ENCODE measurements at places on chromosomes 12 and 14. TPM values are rescaled to one million over a fixed set of nuclear protein-coding genes. Genes with fewer than 3 reads are reported as not detected.

- DNase-seq, result peak; percentile 69
These were observed 10.9 kb downstream of the DCP1B start for GRCh38 chr12:1993341-1993740.

DNA sequence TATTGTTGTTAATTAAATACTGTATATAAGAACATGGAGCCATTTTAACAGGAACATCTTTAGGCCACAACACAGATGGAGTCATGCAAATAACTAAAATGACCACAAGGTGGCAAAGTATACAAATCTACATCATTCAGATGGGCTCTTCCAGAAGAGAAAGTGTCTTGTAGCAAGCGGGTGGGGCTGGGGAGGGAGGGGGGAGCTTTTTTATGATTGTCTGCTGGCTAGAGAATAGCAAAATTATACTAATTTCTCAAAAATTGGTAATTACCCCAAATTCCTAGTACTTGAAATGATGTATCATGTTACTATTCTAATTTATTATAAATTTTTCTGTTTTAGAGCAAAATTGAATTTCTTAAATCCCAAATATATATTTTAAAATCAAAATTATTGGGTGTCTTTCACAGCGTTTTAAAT is 378.7 kb downstream of the PRKD1 start:
- peak; percentile 64 for DNase-seq

- no peak for DNase-seq
These were observed 22.7 kb downstream of the MFAP5 start for GRCh38 chr12:8639936-8640335.

TPI1 gene
- total RNA-seq, result 778 TPM

GRCh38 chr12:121005346-121005815 is 10.9 kb downstream of the C12orf43 start:
- no peak for DNase-seq

DNA sequence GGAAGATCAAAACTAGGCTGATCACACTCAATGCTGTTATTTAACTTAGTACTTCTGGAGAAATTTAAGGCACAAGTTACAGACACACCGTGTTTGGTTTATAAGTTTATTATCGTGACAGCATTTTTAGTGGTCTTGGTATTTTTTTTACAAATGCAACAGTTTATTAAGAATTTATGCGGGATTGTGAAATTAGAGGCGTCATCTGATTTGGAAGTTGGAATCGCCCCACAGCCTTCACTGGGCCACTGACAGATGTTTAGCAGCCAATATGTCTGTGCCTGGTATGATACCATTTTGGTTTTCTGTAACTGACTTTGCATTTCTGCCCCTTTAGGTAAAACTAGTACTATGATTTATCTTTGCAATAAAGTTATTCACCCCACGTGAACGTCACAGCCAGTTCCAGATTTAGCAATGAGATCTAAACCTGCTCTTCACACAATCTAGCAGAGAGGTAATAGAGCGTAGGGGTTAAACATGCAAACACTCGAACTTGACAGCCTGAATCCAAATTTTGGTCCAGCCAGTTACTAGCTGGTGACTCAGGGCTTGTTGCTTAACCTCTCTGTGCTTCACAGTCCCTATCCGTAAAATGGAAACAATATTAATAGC is 73.2 kb upstream of the SSTR1 start:
- DNase-seq, result no peak

DNA sequence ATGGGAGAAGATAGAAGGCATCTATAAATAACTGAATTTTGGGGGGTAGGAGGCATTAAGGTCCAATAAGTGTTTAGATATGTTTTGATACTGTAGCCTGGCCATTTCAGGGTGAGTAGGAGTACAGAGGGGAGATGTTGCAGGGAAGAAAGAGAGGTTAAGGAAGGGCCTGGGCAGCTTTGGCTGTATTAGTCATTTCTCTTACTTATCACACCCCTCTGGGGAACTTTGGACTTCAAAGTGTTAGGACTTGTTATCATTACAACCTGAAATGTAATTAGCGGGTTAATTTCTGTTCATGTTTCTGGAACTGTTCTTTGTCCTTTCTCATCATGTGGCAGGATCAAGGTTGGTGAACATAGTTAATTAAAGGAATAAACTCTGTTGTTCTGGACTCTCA is 40.3 kb downstream of the SUSD6 start:
- peak; percentile 41 for DNase-seq

RAN gene
- total RNA-seq, result 705 TPM

GRCh38 chr14:97410667-97411620 is 613.8 kb downstream of the VRK1 start:
- no peak for DNase-seq

TNFAIP2 gene
- 38.3 TPM for total RNA-seq

G2E3 gene
- total RNA-seq, result 10.5 TPM

LRRC43 gene
- total RNA-seq, result 1.5 TPM

DNA sequence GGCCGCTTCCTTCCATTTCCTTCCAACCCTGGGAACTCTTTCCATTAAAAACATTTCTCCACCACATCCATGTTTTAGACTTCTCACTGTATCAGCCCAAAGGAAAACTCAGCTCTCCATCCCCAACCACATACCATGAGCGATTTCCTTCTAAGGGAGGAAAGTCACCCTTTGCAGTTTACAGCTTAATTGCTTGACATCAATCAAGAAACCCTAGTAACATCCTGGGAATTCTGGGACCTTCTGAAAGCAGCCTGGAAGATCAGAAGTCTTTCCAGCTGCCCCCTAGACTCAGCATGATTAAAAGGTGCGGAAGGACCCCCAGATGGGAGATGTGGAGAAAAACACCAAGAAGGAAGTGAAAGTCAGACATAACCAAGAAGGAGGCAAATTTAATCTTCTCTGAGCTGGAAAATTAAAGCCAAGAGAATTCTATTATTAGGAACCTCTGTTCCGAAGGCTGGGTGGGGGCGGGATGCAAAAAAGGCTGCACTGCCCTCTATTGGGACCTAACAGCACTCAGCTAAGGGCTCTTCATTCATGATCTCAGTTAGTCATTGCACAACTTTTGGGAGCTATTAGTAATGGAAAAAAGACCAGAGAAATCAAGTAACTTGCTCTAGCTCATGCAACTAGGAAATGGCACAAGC is 73.3 kb upstream of the PLXNC1 start:
- peak; percentile 51 for DNase-seq

DNA sequence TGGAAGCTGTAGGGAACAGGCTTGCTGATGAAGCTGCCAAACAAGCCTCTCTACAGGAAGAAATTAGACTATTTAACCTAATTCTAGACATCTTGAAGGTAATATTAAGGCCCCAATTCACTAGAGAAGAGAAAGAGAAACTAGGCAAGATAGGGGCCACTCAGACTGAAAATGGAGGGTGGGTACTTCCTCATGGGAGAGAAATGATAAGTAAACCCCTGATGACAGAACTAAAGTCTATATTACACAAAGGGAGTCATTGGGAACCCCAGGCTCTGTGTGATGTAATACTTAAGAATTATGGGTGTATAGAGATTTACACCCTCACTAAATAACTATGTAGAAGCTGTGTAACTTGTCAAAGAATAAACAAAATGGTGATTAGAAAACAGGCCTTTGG is 64.3 kb downstream of the APOBEC1 start:
- no peak for DNase-seq

- no peak for DNase-seq
These were observed 171.8 kb upstream of the NTF3 start for GRCh38 chr12:5260086-5260485.

DNA sequence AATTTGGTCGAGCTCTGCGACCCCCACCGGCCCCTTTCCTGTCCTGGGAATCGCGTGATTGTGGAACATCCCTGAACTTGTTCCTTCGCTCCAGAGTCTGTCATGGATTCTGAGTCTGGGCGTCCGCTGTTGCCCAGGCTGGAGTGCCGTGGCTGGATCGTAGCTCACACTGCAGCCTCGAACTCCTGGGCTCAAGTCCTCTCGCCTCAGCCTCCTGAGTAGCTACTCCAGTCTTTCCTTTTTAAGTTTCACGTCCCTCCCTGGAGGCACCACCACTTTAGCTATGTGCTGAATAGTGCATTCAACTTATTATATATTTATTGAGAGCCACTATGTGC is 698 bp downstream of the ACOT6 start:
- DNase-seq, result no peak

Data from dermis microvascular lymphatic vessel endothelial cell (primary cell).